ENCODE measurements at places on chromosomes 4 and X. TPM values are rescaled to one million over a fixed set of nuclear protein-coding genes. Genes with fewer than 3 reads are reported as not detected.

DNA sequence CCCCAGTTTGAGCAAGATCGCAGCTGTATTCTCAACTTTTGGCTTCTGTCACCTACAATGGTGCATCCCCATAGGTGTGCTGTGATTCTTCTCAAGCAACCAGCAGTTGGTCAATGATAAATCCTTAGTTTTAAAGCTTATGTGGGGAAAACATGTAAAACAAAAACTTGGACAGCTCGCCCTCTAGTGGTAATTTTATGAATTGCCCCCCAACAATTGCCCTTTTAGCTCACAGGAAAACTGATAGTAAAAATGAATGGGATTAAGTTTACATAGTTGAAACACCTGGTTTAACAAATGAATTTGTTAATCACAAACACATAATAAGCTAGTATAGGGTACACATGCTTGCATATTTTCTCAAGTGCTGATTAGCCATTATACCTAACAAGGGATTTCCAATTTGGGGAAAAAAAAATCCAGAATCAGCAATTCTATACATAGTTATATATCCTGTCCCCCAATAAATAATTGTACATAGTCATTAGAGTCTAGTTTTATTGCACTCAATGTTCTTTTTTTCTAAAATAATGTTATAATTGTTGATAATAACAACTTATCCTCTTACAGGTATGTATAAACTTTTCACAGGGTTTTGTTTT is 30.1 kb downstream of the TEX13A start:
- no peaks in the 10 kb centered on the region for H3K4me1 ChIP-seq
- no peaks in the 10 kb centered on the region for H3K27me3 ChIP-seq
- H3K4me3 ChIP-seq, result no peak overlapping the region
- H3K27ac ChIP-seq, result no peak overlapping the region

- H3K4me1 ChIP-seq, result no peaks in the 10 kb centered on the region
- H3K27ac ChIP-seq, result no peak overlapping the region
- H3K36me3 ChIP-seq, result no peaks in the 10 kb centered on the region
- peaks cover 33% of the 10 kb centered on the region for H3K27me3 ChIP-seq
- no peak for DNase-seq
- H3K4me3 ChIP-seq, result no peak overlapping the region
Observed at GRCh38 chr4:41366911-41367517, 110.3 kb downstream of the UCHL1 start.

- H3K4me3 ChIP-seq, result no peak overlapping the region
- H3K36me3 ChIP-seq, result no peaks in the 10 kb centered on the region
- no peaks in the 10 kb centered on the region for H3K4me1 ChIP-seq
- H3K27me3 ChIP-seq, result 0 out of 3 replicates have a peak, but pooled peaks cover 5% of the 10 kb centered on the region
Observed at GRCh38 chr4:98536631-98537030, 121.8 kb downstream of the TSPAN5 start.

- H3K27me3 ChIP-seq, result no peaks in the 10 kb centered on the region
- peaks cover 15% of the 10 kb centered on the region for H3K4me1 ChIP-seq
- no peak for DNase-seq
- peaks cover 38% of the 10 kb centered on the region for H3K36me3 ChIP-seq
- H3K27ac ChIP-seq, result no peak overlapping the region
Observed at GRCh38 chr4:185358514-185358913, 37.2 kb downstream of the LRP2BP start.

- H3K4me3 ChIP-seq, result no peak overlapping the region
- H3K27me3 ChIP-seq, result no peaks in the 10 kb centered on the region
- H3K27ac ChIP-seq, result no peak overlapping the region
- no peaks in the 10 kb centered on the region for H3K36me3 ChIP-seq
Observed at GRCh38 chr4:189124149-189124758, 816.4 kb upstream of the FRG1 start.

GRCh38 chr4:112923516-112923915 is 125.9 kb upstream of the ANK2 start:
- H3K4me3 ChIP-seq, result no peak overlapping the region
- no peaks in the 10 kb centered on the region for H3K27me3 ChIP-seq
- no peak for DNase-seq
- H3K36me3 ChIP-seq, result no peaks in the 10 kb centered on the region
- H3K4me1 ChIP-seq, result no peaks in the 10 kb centered on the region

DNA sequence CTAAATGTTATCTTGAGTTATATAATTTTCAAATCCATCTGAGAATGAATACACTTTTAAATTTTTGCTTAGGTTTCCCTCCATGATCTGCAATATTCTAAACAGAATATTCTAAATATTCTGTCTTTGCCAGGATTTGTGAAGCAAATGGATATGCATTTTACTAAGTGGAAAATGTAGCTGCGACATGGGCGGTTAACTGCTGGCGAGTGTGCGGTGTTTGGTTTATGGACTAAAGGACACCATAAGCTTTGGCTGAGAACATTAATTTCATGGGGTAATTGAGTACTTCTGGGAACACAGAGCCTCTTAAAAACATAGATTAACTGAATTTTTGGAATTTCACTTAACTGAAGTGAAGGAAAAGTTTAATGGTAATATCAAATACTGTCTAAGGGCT is 153.8 kb upstream of the ETNPPL start:
- H3K4me3 ChIP-seq, result no peak overlapping the region
- no peak for DNase-seq

DNA sequence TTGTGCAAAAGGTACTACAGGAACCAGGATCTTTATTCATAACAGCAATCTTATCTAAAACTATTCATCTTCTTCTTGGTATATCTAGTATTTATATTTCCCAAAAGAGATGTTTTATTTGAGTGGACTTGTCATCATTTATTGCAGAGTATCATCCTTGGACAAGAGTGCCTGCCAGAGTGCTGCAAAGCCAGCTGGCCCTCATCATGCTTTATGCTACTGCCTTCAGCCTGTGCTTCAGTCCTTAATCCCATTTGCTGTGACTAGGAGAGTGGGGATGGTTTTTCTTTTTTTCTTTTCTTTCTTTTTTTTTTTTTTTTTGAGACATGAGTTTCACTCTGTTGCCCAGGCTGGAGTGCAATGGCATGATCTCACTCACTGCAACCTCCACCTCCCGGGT is 33.5 kb upstream of the ELF2 start:
- peaks cover 43% of the 10 kb centered on the region for H3K4me1 ChIP-seq
- no peak overlapping the region for H3K27ac ChIP-seq
- H3K4me3 ChIP-seq, result no peak overlapping the region
- DNase-seq, result no peak
- H3K36me3 ChIP-seq, result no peaks in the 10 kb centered on the region
- no peaks in the 10 kb centered on the region for H3K27me3 ChIP-seq

DNA sequence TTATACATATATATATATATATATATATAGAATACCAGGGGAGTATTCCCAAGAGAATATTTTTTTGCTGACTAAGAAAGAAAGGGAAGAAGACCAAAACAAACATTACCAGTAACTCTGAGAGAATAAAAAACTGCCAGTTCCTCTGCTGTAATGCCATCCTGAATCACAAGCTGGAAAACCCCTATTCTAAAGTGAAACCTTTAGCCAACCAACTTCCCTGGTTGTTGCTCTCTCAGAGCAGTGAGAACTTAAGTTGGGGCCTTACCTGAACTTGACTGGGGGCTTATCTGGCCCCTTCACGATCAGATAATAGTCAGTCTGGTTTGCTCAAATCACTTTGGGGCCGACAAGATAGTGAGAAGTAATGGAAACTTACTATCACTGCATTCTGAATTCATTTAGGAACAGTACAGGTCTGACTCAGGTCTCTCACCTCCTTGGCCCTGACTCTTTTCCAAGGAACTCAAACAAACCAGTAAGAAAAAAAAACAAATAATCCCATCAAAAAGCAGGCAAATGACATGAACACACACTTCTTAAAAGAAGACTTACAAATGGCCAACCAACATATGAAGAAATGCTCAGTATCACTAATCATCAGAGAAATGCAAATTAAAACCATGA is 62.5 kb downstream of the CD40LG start:
- H3K27ac ChIP-seq, result no peak overlapping the region
- H3K27me3 ChIP-seq, result no peaks in the 10 kb centered on the region
- H3K4me3 ChIP-seq, result no peak overlapping the region
- H3K4me1 ChIP-seq, result no peaks in the 10 kb centered on the region
- DNase-seq, result no peak

GRCh38 chrX:129744861-129745321 is 6.1 kb downstream of the XPNPEP2 start:
- H3K27ac ChIP-seq, result no peak overlapping the region
- no peaks in the 10 kb centered on the region for H3K36me3 ChIP-seq
- H3K4me3 ChIP-seq, result no peak overlapping the region
- DNase-seq, result no peak
- no peaks in the 10 kb centered on the region for H3K27me3 ChIP-seq

The F11 gene
- total RNA-seq, result 58.0 TPM

The KCND1 gene
- total RNA-seq, result not detected

The SPRY1 gene
- 22.5 TPM for total RNA-seq

The DCTD gene
- total RNA-seq, result 85.1 TPM

Data from HepG2 (cell line).